ENCODE measurements at places on chromosomes 7 and 10.

DNA sequence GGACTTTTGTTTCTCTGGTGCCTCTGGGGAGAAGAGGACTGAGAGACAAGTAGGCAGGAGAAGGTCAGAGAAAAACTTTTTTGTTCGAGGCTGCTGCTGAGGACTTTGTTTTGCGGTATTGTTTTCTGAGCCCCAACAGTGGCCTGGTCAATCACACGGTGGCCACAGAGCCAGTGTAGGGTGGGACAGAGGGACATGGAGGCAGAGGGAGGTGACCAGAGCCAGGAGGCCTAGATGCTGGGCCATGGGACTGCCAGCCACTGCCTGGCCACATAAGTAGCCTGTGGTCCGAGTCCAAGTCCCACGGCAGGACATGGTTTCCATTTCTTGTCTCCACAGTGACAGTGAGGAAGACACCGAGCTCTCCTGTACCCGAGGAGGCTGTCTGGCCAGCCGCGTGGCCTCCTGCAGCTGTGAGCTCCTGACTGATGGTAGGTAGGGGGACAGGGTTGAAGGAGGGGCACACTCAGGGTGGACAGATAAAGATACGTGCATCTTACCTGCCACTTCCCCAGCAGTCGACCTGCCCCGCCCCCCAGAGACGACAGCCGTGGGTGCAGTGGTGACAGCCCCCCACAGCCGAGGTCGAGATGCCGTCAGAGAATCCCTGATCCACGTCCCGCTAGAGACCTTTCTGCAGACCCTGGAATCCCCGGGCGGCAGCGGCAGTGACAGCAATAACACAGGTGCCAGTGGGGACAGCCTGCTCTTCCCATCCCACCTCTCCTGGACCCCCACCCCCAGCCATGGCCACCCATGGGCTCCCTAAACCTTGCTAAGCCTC, 27.5 kb downstream of the SH2B2 start:
- no peak for DNase-seq

GRCh38 chr7:104800307-104800706, 213.7 kb upstream of the KMT2E start:
- DNase-seq, result no peak

GRCh38 chr10:110355922-110356627, 51.4 kb upstream of the SMNDC1 start:
- DNase-seq, result no peak

DNA sequence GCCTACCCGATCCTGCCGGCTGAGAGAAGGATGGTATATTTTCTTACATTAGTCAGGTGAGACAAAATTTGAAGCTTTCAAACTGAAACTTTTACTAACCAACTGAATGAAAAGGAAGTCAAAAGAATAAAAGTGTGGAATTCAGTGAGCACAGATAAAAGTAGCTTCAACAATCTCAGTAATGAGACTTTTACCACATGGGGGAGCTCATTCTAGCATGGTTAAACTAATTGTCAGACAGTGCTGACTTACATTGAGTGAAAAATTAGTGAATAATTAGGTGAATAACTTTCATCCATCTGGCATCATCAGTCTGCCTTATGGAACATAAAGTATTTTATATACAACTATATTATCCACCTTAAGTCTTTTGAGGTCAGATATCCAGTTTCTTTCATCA, 8.4 kb downstream of the FAM237B start:
- DNase-seq, result no peak

- no peak for DNase-seq
Measured at GRCh38 chr7:131568970-131569369, 12.5 kb upstream of the PODXL start.

GRCh38 chr7:24884401-24884800, 95.6 kb downstream of the OSBPL3 start:
- no peak for DNase-seq

- DNase-seq, result no peak
Measured at GRCh38 chr7:141664450-141664849, 37.5 kb downstream of the DENND11 start.

DNA sequence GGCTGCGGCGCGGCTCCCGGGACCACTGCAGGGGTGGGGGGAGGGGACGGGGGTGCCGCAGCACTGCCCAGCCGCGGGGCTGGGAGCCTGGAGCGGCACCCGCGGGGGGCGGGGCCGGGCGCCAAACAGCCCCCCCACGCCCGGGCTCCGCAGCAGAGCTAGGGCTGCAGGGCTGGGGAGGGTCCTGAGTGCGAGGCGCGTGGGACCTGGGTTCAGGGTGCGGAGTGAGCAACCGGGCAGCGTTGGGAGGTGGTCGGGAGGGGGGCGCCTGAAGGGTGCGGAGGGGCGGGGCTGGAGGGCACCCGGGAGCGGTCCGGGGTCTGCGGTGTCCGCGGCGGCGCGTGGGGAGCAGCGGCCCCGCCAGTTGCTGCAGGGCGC, 528 bp downstream of the CAMK2G start:
- no peak for DNase-seq

Measured in vagina (tissue), 2 donors.